ENCODE measurements at places on chromosomes 5 and 9.

DNA sequence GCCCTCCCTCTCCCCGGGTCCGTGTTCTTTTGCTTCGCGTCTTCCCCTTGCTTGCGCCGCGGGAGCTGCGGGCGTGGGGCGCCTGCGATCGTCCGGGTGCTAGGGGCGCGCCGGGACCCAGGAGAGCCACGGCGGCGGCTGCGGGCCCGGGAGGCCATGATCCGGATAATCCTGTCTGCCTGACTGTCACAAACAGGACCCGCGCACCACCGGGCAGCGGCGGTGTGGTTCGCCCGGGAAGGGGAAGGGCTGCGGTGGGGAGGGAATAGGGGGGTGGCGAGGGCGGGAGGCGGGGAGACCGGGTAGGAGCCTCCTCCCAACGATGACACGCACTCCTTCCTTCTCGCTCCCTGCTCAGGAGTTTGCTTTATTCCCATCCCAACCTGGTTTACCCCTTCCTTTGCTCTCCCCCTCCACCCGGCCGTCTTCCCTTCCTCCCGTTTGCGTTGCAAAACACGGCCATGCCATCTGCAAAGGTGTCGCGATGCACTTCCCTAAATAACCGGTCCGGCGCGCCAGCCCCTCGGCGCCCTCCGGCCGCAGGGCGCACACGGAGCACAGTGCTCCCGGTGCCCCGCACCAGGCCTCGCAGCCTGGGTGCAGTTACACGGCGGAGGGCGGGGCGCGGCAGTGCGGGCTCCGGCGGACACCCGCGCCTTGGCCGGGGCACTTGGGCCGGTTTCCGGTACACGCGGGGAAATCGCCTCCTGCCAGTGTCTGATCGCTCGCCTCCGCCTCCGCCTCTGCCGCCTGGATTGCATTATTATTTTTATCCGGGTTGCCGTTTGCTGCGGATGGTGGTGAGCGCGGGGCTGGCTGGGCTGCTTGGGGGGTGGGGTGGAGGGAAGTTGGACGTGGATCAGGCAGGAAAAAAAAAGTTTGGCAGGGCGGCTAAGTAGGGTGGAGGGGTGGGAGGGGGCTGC lies 1.5 kb downstream of the SMARCA2 start:
- peak; percentile 81 for DNase-seq

GRCh38 chr5:159471904-159472303 lies 141.6 kb upstream of the IL12B start:
- DNase-seq, result no peak

DNA sequence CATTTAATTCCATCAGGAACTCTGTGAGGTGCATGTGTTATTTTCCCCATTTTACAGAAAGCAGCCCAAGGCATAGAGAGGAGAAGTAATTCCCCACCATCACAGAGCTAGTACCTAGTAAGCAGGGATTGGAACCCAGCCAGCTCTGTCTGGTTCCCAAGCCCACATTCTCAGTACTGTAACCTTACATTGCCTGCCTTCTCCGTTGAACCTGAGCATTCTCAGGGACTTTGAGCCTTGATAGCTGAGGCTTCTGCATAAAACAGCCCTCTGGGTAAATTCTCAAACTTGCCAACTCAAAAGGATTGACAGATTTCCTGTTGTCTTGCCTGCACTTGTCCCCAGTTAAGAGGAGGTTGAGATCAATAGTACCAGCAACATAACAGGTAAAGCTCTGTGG lies 9.2 kb upstream of the GLE1 start:
- no peak for DNase-seq

DNA sequence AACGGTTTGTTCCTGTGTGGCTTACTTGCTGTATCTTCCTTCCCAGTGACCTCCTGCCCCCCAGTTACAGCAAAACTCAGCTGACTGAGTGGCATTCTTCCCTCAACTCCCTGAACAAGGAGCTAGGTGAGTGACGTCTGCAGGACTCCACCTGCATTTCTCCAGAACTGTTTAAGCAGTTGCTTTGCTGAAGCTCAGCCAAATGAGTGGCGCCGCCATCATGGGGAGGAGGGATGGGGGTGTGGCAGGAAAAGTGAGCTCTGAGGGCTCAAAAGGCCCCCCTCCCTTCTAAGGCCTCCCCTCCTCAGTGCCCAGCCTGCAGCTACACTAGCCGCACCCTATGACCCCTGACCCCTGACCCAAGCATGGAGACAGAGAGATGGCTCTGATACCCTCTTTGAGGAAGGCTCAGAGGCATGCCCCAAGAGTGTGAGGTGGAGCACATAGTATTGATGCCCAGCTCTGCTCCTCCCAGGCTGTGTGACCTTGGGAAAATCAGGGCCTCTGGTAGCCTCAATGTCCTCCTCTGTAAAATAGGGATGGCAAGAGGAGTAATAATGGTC lies 12.7 kb downstream of the CCDC180 start:
- no peak for DNase-seq

DNA sequence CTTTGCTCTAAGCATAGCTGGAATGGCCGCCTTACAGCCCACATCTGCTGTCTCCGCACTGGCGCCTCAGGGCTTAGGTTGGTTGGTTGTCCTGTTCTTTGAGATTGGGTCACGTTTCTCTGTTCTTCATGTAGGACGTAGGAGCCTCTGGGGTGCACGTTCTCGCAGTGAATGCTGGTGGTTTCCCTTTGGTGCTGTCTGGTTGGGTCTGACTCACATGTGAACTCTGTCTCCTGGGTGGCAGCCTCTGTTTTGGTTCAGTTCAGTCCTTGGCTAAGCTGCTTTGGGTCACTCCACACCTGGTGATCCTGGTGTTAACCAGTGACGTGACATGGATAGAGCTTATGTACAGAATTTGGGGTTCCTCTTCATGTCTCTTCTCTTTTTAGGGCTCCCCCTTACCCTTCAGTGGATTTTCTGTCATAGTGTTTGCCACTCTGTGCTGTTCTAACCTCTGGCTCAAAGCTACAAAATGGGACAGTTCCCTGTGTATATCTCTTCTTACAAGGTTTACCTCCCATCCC lies 12.6 kb upstream of the LPCAT1 start:
- no peak for DNase-seq

DNA sequence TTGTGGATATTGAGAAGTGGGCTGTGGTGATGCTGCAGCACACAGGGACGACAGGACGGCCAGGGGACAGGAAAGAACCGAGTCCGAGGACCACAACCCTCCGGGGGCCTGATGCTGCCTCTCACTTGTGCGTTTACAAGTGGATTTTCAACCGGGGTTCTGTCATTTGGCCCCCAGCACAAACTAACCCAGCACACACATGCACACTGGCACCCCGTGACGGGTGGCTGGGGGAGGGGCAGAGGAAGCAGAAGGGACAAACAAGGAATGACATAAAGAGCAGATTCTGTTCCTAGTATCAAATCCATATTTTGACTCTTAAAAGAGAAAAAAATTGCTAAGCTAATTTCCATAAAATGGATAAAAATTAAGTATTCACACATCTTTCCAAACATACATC lies 18.3 kb upstream of the ZFYVE16 start:
- DNase-seq, result no peak

DNA sequence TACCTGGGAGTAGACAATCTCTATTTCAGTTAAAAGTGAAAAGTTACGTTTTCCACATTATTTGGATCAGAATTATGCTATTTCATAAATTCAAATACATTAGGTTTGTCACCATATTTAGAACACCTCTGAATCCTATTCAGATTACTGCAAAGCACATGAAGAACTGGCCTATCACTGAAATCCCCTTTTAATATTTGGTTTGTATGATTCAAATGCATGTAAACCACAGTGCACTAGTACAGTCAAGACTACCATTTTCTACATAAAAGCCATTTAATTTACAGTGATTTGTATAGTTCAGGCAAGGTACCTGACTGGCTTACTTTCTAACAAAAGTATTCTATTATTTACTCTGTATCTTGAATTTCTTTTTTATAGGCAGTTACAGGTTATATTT lies 212.5 kb downstream of the MEF2C start:
- DNase-seq, result no peak

- no peak for DNase-seq
Observed at GRCh38 chr5:170749911-170750431, 33.6 kb upstream of the GABRP start.

GRCh38 chr9:34563262-34563661 lies 26.3 kb downstream of the CNTFR start:
- no peak for DNase-seq

DNA sequence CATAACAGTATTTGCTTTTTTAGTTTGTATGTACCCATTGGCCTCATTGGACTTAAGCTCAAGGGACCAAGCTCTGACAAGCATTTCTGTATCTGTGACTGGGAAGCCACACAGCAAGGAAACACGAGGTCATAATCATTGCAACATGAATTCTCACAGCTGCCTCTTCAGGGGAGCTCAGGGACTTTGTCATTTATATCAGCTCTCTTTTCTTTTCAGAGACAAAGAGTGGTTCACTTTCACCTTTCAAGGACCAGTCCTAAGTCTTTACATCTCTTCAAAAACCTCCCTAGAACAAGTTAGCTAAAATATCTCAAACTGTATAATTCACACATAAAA lies 58.6 kb downstream of the ADAMTS12 start:
- DNase-seq, result no peak

DNA sequence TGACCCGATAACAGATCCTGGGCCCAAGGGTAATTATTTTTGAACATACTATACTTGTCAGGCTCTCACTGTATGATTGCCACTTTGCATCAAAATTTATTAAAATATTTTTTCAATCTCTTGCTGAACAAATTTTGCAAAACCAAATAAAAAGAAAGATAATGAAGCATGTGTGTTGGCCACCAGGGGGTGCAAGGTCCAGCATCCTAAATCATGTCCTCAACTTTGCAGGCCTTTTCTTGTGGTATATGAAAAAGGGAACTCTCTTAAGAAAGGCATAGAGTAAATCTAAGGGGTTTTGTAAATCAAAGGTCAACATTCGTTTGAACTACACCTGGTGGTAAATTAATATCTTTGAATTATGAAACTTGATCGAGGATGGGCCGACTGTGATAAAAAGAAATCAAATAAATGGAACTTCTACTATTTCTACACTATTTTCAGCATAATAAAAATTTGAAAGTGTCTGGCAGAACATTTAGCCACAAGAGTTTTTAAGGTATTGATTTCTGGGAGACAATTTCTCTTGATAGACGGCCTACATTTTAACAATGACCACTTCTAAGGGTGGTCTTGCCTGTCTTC lies 676.5 kb downstream of the DMRTA1 start:
- no peak for DNase-seq

DNA sequence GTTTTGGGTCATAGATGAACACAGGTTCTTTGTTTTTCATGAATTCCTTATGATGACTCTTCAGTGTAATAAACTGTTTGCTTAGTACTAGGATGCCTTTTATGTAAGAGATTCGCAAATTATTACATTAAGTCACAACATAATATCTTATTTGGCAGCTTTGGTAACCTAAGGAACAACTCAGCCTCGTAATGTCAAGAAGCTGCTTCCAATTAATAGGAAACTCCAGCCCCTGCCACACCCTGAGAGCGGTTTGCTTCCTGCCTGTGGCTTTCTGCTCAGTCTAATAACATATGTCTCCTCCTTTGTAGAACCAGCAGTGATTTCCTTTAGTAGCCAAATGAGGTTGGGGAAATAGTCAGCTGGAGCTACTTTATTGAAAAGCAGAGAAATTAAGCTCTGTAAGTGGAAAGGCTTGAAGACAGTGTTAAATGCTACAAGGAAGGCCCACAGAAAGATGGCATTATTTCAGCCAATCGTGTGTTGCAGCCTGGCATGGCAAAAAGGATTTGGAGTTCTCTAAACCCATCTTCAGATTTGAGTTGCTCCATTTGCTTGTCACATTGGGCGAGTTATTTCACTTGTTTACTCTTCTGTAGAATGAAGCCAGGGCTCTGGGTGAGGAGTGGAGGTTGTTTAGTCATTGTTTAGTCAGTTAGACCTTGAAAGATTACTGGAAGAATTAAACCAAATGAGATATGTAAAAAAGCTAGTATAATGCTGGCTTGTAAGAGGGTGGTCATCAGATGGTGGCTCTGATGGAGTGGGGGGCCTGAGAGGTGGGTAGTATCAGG lies 54.1 kb downstream of the MTAP start:
- peak; percentile 56 for DNase-seq

DNA sequence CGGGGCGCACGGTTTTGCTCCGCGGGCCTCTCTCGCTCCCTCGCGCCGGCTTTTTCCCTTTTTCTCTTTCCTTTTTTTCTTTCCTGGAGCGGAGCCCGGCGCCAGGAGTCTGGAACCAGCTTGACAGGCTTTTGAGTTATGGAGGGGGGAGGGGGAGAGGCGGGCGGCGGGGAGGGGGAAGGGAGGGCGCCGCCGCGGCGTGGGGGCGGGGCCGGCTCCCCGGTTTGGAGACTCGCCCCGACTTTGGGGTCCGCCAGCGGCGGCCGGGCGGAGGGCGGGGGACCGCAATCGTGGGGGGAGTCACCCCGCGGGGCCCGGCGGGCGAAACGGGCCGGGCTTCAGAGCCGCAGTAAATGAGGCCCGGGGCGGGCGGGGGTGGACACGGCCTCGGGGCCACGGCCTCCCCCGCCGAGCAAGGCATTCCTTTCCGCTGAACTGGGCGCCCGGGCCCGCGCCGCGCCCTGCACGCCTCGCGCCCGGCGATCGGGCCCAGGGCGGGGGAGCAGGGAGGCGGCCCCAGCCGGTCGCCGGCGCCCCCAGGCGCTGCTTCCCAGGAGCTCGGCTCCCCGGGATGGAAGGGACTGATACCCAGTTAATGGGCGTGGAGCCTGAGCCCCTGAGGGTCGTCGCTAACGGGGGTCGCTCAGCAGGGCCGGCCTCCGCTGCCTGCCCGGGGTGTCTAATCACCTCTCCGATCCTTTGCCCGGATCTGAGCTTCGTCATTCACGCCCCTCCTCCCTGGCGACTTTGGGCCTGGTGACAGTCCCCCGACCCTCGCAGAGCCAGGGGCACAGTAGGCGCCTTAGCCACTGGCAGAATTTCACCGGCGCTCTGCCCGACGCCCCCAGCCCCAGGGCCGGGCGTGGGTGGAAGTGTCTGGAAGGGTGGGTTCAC lies 138.1 kb downstream of the C9orf50 start:
- DNase-seq, result peak; percentile 94

GRCh38 chr9:91077624-91078368 lies 276.2 kb downstream of the SYK start:
- DNase-seq, result no peak

GRCh38 chr5:156825688-156826087 lies 24.4 kb upstream of the PPP1R2B start:
- DNase-seq, result no peak

DNA sequence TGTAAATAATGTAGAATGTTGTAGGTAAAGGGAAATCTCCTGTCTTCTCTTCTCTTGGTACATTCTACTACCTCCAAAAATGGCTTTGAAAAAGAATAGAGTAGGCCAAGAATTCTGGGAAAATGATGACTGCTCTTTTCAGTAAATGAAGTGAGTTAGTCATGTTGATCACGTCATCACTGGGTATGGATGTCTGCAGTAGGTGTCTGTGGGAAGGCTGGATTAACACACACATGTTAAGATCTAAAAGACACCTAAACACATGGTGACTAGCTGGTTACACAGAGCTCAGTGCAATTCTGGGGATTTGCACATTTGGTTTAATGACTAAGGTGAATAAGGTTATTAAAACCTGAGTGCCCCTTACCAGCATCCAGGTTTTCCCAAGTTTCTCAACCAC lies 161.5 kb downstream of the CEP120 start:
- DNase-seq, result peak; percentile 8

GRCh38 chr9:33161589-33162132 lies 5.5 kb downstream of the B4GALT1 start:
- DNase-seq, result no peak

Measured in cardiac fibroblast (primary cell).